Dorsolateral prefrontal cortex (tissue), 122 donors: ENCODE measurements at places on chromosomes 6 and 20.

DNA sequence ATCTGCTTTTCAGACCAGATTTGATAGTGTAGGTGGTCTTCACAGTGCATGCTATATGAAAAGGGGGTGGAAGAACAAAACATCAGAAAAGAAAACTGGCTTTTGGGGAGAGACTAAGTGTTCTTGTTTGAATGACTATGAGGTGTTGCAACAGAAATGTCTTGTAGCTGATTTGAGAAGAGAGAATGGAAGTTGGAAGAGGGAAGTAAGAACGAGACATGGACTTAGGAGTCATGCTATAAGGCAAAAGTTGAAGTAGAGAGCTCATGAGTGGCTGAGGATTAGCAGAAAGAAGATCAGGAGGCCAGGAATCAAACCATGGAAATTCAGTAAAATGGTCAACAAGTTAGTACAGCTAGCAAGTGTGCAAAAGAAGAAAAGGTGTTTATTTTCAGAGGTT lies 32.1 kb downstream of the FNDC1 start:
- no peak for DNase-seq

DNA sequence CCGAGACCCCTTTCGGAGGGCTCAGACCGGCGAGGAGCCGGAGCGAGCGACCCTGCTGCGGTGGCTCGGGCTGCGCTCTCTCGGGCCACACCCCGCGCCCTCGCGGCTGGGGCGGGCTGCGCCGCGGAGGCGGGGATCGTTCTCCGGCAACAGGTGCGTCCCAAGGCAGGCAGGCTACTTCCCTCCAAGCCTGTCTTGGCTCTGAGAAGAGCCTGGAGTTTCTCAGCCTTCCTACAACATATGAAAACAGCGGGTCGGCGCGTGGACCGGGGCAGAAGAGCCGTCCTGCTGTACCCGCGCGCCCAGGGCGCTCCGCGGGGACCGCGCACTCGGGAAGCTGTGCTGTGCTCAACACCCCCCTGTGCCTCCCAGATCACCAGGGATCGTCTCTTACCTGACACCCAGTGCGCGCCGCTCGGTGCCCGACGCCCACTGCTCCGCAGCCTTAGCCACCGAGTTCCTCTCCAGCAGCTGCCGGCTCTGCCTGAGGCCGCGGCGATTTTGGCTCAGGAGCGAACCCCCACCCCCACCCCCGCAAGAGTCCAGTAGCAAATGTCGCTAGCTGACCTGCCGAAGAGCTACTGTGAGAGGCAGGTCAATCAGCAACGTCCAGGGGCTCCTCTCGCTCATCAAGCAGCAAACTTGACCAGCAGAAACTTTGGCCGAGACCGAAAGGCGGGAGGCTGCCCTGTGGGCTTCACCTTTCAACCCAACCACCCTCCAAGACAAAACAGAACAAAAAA lies 3.7 kb upstream of the OLIG3 start:
- DNase-seq: no peak

- no peak for DNase-seq
Measured at GRCh38 chr6:6412221-6412620, 91.8 kb upstream of the F13A1 start.

DNA sequence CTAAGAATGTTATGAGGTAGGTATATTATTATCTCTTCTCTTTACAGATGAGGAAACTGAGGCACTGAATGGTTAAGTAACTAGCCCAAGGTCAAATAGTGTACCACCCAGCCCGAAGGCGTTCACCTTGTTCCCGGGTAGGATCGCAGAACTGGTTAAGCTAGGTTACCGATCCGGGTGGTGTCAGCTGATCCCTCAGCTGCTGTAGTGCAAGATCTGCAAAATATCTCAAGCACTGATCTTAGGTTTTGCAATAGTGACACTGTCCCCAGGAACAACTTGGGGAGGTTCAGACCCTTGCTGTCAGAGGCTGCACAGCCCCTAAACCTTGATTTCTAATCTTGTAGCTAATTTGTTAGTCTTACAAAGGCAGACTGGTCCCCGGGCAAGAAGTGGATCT lies 28.1 kb downstream of the SLC52A3 start:
- DNase-seq: no peak

- no peak for DNase-seq
Measured at GRCh38 chr6:147903931-147904330, 395.4 kb downstream of the SAMD5 start.

GRCh38 chr6:113487489-113488058 lies 369.6 kb upstream of the MARCKS start:
- no peak for DNase-seq

DNA sequence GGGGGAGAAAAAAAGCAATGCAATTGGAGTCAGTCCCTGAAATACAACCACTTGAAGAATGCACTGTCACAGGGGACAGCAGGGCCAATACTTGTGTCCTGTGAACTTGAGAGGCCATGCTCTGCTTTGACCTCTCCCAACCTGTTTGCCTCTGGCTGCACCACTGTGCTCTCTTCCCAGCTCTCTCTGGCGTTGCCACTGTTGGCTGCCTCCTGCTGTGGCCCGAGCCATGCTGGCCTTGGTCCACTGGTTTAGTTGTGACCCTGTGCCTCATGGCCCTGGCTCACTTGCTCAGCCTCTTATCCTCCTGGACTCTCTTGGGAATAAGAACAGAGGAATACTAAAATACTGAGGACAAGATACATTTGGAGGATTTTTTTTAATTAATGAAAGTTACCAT lies 14.5 kb upstream of the FBXO30 start:
- no peak for DNase-seq
